Lower leg skin (tissue), 4 donors: ENCODE measurements at places on chromosomes 2 and 18. TPM values are rescaled to one million over a fixed set of nuclear protein-coding genes. Genes with fewer than 3 reads are reported as not detected.

The SKOR2 gene
- not detected for total RNA-seq

The MRO gene
- not detected for total RNA-seq

The C2orf66 gene
- total RNA-seq: not detected

The ATG9A gene
- total RNA-seq: 63.1 TPM

The FBXO11 gene
- 43.1 TPM for total RNA-seq

The TCF7L1 gene
- total RNA-seq: 2.4 TPM

The PROC gene
- not detected for total RNA-seq

The SPATS2L gene
- 60.7 TPM for total RNA-seq

The EPAS1 gene
- 152 TPM for total RNA-seq

GRCh38 chr2:160245614-160246155 is 45.6 kb upstream of the ITGB6 start:
- DNase-seq: no peak

DNA sequence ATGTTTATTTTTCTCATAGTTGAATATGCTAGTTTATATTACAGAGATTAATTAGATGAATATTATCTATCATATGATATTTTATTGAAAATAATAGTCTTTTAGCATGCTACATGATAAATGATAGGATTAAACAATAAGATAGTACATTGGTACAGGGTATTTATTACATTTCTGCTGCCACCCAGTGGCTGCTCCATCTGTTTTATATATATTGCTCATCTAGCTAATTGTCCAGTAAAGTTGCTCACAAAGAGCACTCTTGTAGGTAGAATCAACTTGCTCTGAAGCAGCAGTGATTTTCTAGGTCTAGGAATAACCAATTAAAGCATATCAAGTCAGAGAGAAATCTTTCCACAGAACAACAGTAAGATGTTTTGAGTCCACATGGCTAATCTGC is 183.3 kb downstream of the ASXL3 start:
- DNase-seq: no peak

DNA sequence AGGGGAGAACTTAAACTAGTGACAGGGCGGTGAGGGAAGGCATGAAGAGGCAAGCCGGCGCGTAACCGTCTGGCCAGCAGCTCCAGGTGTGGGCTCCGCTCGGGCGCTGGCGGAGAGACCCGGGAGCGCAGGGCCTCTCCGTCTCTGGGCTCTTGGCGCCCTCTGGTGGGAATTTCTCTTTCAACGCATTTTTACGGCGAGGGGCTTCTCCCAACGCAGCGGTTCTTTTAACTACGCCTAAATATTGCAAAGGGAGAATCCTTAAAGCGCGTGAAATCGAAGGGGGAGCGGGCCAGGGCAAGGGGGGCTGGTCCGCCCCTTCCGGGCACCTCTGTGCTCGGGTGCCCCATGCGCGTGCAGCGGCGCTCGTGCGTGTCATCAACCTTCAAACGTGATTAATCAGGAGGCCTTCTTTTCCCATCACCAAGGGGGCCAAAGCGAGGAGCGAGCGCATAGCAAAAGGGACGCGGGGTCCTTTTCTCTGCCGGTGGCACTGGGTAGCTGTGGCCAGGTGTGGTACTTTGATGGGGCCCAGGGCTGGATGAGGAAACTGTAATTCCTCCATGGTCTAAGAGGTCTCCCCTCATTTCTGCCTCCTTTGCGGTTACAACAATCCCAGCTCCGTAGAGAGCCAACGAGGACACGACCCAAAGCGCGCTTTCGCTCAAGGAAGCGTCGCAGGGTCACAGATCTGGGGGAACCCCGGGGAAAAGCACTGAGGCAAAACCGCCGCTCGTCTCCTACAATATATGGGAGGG is 762 bp upstream of the GAD1 start:
- DNase-seq: peak; percentile 89

GRCh38 chr2:199985625-199986207 is 30.3 kb downstream of the MAIP1 start:
- DNase-seq: no peak

DNA sequence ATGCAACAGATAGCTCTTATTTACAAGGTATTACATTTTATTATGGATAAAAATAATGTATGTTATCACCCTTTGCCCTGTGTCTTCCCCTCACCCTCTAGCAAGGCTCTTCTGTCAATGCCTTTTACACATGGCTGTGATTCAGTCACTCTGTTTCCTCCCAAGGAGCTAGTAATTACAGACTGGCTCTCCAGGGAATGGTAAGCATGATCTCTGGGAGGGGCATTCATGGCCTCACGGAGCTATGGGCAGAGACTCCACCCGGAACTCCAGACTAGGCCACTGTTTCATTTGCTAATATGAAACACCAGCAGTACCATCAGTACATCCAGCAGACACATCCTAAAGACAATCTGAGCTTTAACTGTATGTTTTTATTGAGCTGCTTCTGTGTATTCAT is 410.9 kb upstream of the CYRIA start:
- DNase-seq: no peak

GRCh38 chr2:234483568-234484251 is 13.2 kb downstream of the ARL4C start:
- no peak for DNase-seq

DNA sequence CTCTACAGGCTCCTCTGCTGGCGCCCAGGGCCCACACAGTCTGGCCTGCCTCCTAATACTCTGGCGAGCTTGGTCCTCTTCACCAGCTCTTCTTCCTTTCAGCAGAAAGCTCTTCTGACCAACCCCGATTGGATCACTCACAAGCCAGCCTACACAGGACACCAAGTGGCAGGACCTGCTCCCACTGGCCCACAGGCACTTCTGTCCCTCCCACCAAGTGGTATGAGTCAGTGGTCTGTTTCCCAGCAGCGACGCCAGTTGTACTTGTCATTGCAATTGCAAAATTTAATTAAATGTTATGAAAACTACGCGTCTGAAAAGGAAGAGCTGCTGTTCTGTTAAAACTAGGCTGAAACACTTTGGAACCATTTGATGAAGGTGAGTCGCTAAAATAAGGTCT is 46.7 kb downstream of the NDUFA10 start:
- no peak for DNase-seq

DNA sequence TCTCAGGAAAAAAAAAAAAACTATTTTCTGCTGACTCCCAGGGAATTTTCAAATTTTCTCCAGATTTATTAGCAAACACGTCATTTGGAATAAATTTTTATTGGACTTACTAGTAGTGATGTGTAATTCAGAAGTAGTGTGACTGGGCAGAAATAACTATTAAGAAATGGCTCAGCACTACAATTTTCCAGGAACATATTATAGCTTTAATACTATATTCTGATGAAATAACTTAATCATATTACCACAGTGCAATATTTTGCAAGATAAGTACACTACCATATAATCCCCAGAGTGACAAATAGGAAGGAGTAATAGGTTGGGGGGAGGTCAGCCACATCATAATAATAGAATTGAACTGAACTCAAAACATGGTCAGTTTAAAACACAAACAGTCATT is 19.7 kb upstream of the TNFAIP6 start:
- DNase-seq: no peak

- no peak for DNase-seq
Measured at GRCh38 chr2:46335391-46336282, 38.4 kb downstream of the EPAS1 start.
